ENCODE measurements at places on chromosomes 7 and 10.

DNA sequence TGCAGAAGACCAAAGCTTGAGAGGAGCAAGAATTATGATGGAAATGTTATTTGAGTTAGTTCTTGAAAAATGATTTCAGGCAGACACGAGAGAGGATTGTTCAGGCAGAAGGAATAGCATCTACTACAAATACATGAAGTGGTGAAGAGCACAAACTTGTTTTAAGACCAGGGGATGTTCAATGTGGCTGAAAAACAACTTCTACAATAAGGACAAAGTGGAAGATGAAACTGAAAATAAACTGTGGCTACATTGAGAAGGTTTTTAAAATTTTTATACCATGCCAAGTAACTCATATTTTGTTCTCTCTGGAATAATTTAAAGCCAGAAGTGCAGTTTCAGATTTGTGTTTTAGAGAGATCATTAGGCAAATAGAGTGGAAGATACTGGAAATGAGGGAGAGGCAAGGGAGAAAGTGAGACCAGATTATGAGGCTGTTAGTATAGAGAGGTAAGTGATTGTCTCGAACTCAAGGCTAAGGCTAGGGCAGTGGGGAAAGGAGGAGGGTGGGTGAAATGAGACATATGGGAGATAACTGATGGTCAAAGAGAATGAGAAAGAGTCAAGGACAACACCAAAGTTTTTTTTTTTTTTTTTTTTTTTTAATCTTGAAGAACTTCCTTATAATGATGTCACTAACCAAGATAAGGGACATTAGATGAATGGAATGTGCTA lies 115.4 kb downstream of the MDFIC start:
- DNase-seq = no peak

GRCh38 chr7:101308245-101309085 lies 13.1 kb downstream of the IFT22 start:
- DNase-seq = no peak

- DNase-seq = no peak
Measured at GRCh38 chr7:149794661-149795060, 21.3 kb upstream of the ZNF467 start.

- DNase-seq = no peak
Measured at GRCh38 chr10:4181621-4182049, 396.6 kb upstream of the KLF6 start.

GRCh38 chr10:102644646-102645387 lies 538 bp downstream of the TRIM8 start:
- peak; percentile 80 for DNase-seq

- no peak for DNase-seq
Measured at GRCh38 chr7:19062216-19062615, 55.2 kb downstream of the TWIST1 start.

DNA sequence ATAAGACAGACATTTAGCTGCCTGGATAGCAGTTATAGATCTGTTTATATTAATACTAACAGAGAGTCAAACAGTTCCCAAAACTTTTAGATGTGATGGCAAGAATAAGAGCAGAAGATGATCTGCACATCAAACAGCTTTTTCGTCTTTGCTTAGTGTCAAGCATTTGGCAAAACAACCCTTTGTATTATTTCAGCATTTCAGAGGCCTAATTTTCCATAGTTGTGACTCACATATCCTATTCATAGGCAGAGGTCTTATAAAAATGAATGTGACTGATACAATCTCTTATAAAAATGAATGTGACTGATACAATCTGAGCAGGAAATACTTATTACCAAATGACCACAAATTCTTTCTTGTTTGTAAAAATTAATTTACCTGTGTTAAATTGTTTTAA lies 71.2 kb downstream of the LRRTM3 start:
- no peak for DNase-seq

DNA sequence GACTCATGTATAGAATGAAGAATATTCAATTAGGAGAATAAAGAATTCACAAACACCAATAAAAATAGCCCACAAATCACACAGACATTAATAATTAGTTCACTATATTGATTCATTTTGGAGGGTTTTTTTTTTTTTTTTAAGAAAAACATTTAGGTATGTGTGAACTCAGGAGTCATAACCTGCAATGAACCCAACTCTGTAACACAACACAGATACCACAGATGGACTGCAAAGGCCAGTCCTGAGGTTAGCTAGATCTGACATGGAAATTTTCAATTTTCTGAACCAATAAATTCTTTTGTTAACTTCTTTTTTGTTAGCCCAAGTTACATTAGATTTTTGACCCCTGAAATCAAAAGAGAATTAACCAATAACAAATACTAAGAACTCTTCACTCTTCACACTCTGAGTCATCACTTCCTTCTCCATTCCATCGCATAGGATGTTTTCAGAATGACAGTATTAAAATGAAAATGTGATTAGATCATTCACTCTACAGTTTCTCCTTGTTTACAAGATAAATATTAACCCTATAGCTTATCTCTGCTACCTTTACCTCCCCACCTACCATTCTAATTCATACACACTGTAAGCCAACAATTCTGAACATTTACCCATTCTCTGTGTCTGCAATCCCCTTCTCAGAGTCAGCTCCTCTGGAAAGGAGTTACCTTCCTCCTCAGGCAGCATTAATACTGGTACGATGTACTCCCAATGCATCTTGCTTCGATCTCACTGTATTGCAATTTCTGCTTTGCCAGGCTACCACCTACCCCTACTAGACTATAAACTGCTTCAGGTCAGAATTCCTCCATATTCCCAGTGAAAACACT lies 141.5 kb downstream of the LRRN3 start:
- DNase-seq = peak; percentile 12

DNA sequence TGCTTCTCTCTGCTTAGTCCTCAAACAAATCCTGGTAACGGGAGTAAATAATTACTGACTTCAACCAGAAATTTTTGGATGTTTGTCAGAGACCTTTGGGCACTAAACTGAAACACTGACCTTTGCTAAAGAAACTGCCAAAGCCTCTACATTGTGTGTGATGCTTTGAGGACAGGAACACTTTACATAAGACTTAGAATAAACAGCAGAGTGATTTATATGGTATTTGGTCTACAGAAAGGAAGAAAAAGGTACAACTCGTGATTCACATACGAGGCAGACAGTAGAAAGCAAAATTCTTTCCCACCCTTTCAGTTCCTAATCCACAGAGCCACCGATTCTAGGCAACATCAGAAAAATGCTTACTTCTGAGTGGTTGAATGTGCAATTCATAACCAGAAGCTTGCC lies 59.8 kb downstream of the SLC16A12 start:
- DNase-seq = no peak

DNA sequence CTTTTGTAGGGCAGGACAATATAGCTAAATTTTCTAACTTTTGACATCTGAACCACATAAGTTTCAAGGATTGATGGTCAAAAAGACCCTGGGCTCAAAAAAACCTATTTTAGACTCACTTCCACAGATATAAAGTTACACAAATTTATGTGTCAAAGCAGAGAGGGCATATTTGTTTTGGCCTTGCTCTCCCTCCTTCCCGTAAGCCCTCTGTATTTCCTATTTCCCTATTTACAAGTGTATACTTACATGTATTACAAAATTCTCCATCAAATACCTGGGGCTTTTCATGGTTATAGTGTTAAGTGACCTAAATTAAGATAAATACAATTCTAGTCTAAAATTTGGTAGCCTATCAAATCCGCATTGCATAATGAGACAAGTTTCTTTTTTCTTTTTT lies 2.6 kb downstream of the KDM7A start:
- DNase-seq = no peak

DNA sequence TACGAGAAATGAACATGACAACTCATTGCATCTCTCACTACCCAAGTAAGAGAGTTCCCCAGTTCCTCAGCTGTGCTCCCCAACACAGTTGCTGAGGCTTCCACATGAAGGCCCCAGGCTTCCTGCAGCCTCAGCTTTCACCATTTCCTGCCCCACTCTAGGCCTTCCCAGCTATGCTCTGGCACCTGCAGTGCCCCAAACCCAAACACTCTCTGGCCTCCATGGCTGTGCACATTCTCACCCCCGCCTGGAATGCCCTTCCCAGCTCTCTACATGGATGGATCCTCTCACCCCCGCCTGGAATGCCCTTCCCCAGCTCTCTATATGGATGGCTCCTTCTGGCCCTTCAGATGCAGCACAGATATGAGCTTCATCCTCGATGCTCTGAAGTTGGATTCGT lies 61.3 kb downstream of the KIAA1549 start:
- DNase-seq = no peak

DNA sequence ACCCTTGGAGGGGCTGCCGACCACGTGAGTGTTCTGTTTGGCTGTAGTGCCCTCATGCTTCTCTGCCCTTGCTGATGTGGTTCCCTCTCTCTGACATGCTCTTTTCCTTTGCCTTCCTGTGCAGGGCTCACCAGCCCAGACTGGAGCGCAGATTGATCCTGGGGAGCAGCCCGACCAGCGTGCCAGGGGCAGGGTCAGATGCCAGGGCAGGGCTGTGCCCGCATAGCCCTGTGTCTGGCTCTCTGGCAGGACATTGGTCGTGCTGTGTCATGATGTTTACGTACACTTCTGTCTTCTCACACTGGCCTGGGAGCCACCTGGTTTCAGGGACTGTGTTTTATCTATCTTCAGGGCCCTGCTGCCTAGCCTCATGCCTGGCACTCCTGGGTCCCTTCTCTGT lies 300.8 kb downstream of the CAMK1D start:
- DNase-seq = no peak

- DNase-seq = peak; percentile 47
Measured at GRCh38 chr10:42866115-42866995, 83.8 kb downstream of the BMS1 start.

DNA sequence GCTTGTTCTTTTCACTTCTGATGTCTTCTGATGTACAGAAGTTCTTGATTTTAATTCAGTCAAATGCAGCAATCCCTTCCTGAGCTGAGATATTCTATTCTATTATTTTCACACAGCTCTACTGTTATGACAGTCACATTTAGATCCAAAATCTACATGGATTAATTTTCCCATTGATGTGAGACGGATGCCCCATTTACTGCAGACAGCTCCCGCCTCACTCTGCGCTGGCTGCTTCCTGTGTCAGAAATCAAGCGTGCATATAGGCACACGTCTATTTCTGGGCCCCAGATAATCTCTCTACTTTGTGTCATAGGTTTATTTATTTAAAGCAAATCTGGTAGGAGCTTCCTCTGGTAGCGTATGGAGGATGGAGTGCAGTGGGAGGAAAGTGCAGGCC lies 6.7 kb downstream of the BNIP3 start:
- DNase-seq = no peak

GRCh38 chr7:20307119-20307518 lies 23.6 kb upstream of the ITGB8 start:
- no peak for DNase-seq

DNA sequence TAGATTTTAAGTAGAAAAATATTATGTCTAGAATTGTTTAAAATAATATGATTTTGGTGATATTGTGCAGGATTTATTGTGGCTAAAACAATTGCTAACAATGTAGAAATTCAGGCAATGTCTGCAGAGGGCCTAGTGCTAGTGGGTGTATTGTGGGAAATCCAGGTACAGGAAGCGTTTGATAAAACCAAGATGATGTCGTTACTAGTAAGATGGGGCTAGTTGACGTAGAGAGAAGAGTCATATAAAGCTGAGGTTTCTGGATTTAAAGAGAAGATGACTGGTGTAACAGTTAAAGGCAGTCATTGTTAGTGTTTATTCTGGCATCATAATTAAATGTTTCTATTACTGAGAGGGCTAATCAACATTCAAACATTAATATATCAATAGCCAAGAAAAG lies 43.5 kb downstream of the ADK start:
- no peak for DNase-seq

DNA sequence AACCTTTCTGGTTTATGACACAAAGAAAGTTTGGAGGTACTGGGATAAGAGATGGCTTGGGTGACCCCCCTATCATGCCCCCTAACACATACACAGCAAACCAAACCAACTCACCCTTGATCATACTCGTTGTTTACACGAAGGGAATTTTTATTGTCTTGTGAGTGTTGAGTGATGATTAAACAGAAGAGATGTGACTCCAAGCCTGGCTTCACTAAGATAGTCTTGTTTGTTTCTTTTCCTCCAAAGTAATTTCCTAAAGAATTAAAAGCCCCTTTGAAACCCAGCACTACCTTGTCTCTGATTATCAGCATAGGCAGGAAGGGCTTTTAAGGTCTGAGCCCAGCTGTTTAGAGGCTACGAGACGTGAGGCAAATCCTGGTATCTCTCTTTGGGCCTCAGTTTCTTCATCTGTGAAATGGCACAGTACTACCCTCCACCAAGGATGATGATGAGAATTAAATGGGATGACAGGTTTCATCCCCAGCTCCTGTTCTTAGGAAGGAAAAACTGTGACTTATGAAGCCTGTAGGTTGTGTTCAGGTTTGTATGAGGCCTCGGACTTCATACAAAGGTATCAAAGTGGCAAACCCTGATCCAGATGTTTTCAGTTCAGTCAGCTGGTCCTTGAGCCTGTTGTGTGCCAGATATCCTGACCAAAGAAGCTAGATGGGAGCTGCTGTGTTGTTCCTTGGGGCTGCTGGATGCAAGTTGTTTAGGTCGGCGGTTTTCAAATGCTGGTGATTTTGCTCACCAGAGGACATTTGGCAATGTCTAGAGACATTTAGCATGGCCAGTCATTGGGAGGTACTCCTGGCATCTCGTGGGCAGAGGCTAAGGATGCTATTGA lies 51.8 kb downstream of the TCF7L2 start:
- no peak for DNase-seq

GRCh38 chr7:48180981-48181380 lies 9.7 kb downstream of the ABCA13 start:
- DNase-seq = no peak

GRCh38 chr10:130159192-130159794 lies 23.1 kb downstream of the GLRX3 start:
- DNase-seq = no peak

- DNase-seq = no peak
Measured at GRCh38 chr7:12581897-12582296, 11.4 kb downstream of the SCIN start.

- no peak for DNase-seq
Measured at GRCh38 chr10:29634105-29634504, 666 bp downstream of the SVIL start.

DNA sequence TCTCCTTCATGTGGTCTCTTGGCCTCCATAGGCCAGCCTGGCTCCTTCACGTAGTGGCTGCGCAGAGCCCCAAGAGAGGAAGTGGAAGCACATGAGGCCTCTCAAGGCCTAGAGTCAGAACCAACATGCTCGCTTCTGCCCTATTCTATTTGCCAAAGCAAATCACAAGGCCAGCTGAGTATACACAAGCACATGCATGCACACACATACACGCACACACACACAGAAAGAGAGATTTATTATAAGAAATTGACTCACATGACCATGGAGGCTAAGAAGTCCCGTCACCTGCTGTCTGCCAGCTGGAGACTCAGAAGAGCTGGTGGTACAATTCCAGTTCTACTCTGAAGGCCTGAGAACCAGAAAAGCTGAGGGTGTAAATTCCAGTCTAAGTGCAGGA lies 64.3 kb upstream of the NRP1 start:
- no peak for DNase-seq

- no peak for DNase-seq
Measured at GRCh38 chr7:107721286-107721685, 22.7 kb upstream of the CBLL1 start.

DNA sequence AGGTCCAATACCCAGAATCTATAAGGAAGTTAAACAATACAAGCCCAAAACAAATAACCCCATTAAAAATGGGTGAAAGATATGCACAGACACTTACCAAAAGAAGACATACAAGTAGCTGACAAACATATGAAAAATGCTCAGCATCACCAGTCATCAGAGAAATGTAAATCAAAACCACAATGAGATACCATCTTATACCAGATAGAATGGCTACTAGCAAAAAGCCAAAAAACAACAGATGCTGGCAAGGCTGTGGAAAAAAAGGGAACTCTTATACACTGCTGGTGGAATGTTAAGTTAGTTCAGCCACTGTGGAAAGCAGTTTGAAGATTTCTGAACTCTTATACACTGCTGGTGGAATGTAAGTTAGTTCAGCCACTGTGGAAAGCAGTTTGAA lies 331.1 kb downstream of the KIF20B start:
- DNase-seq = no peak
